ENCODE measurements at places on chromosomes 7 and 10.

DNA sequence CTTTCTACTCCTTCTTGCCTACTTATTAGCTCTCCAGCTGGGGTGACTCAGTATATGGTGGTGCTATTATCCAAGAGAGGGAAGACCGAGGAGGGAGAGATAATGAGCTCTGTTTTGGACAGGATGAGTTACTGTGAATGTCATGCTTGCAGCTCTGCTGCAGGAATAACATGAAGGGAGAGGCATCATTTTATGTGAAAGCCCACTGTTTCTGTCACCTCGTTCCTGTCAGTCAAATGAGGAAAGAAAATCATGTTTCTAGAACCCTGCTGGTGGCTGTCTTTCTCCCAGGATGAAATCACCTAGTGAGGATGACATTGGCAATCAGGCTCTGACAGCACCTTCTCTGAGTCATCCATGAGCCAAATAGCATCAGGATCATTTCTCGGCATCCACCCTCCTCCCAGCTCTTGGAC is 1291.6 kb upstream of the AUTS2 start:
- no peak for DNase-seq

- DNase-seq, result no peak
These were observed 175.8 kb downstream of the IPMK start for GRCh38 chr10:58091886-58092285.

GRCh38 chr7:11170175-11170574 is 196.5 kb downstream of the PHF14 start:
- DNase-seq, result no peak

- no peak for DNase-seq
These were observed 61.6 kb upstream of the MKI67 start for GRCh38 chr10:128187788-128188185.

DNA sequence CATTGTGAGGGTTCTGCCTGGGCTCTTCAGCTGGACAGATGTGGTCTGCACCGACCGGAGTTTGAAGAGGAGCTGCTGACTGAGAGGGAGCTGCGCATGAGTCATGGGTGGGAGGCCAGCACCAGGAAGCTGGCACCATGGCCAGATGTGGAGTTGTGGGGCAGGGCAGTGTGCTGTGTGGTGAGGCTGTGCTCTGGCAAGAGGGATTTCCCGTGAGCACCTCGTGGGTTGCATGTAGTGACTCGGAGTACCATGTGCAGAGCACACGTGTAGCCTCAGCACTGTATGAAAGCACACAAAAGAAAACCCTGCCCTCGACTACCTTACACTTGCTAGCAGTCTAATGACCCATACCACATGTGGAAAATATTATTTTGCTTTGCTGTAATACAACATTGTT is 103.4 kb downstream of the WNT2 start:
- DNase-seq, result no peak

GRCh38 chr7:2517026-2517425 is 2.5 kb upstream of the LFNG start:
- no peak for DNase-seq

DNA sequence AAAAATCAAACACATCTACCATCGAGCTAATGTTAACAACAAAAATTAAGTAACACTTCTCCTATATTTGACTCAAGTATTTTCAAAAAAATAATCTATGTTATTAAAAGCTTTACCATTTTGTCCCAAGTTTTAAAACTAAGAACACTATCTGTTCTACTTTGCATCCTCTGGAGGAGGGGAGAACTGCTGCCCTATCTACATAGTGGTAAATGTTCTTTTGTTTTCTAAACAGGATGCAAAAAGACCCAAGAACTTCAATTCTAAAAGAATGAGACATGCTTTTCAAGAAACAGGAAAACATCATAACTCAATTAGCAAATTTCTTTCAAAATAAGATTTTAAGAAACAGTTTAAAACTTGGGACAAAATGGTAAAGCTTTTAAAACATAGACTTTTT is 14.8 kb downstream of the SLC26A3 start:
- no peak for DNase-seq

DNA sequence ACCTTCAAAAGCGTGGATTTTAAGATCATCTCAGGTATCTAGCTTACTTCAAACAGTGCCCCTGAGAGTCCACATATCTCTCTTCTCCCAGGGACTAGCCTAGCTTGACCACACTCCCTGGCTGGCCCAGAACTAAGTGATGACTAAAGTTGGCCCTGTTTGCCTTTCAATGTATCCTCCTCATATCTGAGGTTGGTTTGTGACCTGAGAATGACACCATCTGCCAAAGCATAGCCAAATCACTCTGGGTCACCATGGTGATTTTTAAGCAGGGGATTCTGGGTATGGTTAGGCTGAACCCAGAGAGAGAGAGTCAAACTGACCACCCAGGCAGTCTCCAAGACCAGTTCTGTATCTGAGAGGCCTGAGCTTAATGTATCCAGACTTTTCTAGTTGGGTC is 16.2 kb downstream of the CNNM1 start:
- DNase-seq, result no peak

DNA sequence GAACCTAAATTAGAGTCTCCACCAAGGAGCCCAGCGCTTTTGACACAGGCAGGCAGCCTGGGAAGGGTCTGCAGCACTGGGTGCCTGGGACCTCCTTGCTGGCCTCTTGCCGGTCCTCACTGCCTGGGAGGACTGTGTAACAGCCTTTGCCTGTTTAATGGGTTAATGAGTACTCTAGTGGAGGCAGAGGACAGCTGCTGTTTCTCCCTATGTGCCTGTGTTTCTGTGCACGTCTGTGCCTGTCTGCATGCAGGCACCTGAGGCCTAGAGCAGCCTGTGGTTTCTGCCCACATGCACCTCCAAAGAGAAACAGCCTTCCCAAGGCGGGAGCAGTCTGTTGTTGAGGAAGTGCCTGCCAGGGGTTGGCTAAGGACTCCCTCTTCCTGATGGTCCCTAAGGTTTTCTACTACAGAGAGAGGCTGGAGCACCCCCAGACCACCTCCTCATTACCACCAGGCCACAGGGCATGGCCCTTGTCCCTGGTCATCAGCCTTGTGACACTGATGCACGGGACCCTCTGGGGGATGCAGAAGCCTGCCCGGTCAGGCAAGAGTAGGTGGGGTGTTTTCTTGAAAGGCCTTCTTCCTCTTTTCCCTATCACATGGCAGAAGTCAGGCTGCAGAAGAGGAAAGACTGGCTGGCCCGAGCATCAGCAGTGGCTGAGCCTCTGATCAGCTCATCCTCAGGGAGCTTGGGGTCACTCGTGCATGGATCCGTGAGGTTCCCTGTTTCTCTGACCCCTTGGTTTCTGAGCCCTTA is 14.2 kb downstream of the SLC29A3 start:
- DNase-seq, result no peak

- DNase-seq, result no peak
These were observed 118.2 kb downstream of the CDK6 start for GRCh38 chr7:92717993-92718716.

DNA sequence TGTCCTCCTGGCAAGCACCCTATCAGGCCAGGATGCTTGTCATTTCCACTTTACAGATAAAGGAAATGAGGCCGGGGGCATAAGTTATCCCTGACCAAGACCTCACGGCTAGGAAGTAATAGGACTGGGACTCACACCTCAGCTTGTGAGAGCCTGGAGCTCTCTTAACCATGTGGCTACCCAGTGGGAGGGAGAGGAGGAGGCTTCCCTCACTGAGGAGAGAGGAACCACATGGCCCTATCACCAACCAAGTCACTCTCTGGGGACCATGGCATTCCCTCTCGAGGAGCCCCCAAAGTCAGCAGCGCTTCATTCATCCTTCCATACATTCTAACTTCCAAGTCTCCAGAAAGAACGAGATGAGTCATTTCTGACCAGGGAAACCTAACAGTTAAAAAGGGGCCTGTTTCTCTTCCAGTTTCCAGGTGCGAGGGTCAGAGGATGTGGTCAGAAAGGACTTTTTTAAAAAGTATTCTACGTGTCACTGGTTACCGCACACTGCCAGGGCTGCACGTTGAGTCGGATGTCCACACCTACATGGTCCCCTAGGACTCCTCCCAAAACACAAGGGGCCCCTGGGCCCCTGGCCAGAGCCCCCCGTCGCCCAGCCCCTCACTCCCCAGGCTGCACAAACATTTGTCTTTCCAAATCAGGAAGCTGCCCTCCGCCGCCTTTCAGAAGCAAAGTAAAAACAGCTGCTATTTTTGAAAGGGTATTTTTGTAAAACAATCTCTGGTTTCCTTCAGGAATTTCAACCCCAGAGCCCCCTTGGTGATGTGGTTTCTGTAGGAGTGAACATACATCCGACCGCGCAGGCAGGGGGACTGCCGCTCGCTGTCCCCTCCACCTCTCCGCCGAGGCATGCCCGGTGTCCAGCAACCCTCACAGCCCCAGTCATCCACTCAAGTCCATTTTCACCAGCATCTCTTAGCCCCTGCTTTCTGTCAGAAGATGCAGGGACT is 128.2 kb upstream of the CHST15 start:
- DNase-seq, result no peak

DNA sequence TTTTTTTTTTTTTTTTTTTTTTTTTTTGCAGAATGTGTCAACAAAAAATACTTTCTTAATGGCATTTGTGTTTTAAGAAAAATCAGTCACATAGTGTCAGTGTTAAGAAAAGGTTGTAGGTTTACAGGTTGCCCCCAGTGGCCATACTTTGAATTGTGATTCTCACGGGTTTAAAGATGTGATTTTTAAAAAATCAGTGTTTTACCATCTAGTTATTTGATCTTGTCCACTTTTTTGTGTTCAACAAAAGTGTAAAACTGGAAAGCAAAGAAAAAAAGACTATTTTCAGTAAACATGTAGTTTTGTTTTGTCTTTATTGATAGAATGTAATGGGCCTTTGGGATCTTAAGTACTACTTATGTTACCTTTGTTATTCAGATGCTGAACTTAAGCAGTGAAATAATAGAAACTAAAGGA is 25.7 kb downstream of the SUV39H2 start:
- no peak for DNase-seq

DNA sequence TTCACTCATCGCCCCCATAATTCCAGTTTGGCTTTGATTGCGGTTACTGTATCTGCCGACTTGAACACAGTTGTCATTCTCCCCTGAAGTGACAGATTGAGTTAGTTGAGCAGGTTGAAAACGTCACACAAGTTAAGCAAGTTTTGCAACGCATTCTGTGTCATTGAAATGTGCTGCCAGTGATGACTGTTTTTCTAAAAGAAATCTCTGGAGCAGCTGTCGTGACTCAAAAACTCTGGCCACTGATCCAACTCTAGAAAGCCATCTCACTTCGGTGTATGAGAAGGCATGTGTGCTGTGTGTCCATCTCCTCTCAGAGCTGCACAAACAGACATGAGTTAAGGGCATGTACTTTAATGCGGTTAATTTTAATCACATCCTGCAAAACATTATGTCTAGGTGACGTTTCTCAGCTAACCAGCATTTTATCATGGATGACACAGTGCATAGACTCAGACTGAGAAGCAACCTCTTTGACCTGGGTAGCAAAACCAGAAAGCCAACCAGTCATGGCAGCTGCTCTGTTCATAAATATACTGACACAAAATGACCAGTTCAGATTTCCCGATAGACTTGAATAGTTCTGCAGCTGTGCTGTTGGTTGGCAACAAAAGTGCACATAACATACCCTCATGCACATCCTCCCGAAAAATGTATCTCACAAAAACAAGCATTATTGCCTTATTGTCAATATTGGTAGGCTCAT is 69.3 kb downstream of the CSTF2T start:
- no peak for DNase-seq

- DNase-seq, result no peak
These were observed 29.4 kb upstream of the MBL2 start for GRCh38 chr10:52801947-52802346.

DNA sequence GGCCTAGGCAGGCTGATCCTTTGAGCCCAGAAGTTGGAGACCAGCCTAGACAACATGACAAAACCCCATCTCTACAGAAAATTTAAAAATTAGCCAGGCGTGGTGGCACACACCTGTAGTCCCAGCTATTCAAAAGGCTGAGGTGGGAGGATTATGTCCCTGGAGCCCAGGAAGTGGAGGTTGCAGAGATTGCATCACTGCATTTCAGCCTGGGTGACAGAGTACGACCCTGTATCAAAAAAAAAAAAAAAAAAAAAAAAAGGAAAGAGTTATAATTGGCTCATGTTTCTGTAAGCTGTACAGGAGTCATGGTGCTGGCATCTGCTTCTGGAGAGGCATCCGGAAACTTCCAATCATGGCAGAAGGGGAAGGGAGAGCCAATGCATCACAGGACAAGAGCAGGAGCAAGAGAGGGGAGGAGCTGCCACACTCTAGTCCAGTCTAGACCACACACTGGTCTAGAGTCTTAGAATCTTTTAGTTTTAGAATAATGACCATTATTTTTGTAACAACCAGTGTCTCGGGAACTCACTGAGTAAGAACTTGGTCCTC is 16.8 kb downstream of the DOCK1 start:
- no peak for DNase-seq

GRCh38 chr10:92567952-92568600 is 5.8 kb downstream of the IDE start:
- DNase-seq, result no peak

DNA sequence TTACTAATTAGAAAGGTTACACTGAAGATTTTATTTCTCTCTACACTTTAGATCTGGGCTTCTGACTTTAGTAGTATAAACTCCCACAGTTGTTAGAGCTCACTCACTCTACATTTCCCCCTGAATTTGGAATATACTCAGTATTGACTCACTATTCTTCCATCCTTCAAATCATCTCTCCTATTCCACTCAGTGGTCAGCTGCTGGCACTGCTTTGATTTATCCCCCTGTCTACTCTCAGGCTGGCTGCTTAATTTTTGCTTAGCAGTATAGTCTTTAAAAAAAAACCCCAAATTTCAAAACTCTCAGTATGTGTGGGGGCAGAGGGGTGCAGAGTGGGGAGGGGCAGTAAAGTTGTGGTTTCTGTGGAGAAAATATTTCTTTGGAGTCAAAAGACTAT is 68.9 kb downstream of the CDK6 start:
- no peak for DNase-seq

GRCh38 chr10:52965938-52966401 is 193.4 kb upstream of the MBL2 start:
- no peak for DNase-seq

DNA sequence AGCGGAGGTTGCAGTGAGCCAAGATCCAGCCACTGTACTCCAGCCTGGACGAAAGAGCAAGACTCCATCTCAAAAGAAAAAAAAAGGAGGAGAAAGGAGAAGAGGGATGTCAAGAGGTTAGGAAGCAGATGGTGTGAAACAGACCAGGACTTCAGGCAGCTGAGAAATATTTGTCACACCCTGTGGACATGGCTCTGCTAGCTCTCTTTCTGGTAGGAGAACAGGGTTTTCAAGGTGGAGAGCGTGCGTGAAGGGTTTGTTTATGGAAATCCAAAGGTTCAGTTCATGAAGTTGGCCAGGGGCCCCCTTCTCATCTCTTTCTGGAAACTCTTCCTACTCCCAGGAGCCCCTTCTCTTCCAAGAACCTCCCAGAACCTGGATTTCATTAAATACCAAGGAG is 110.8 kb upstream of the GALNT17 start:
- DNase-seq, result no peak

- DNase-seq, result no peak
These were observed 91.4 kb upstream of the CYP26C1 start for GRCh38 chr10:92969151-92969550.
